Hypothalamus (tissue), 51 donors: ENCODE measurements at places on chromosomes 16 and 17.

GRCh38 chr16:14024283-14024682, 46.8 kb upstream of the MRTFB start:
- no peak for DNase-seq

GRCh38 chr17:54085020-54085419, 262.3 kb downstream of the KIF2B start:
- no peak for DNase-seq

DNA sequence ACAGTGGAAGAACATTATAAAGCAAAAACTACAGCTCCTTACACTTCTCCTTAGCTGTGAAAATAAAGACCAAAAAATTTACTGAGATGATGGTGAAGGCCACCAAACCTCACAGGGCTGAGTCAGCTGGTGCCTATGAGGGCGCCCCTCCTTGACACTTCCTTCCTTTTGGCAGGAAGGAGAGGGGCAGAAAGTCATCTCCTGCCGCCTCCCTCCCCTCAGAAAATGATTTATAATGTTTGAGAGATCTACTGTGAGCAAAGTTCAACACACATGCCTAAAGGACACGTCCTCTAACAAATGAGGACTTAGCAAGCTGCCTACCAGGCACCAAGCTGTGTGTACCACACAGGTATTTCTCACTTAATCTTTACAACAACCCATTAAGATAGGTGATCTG, 245.7 kb downstream of the PRKCA start:
- DNase-seq = no peak

GRCh38 chr17:65618516-65618915, 57.1 kb upstream of the AXIN2 start:
- no peak for DNase-seq

DNA sequence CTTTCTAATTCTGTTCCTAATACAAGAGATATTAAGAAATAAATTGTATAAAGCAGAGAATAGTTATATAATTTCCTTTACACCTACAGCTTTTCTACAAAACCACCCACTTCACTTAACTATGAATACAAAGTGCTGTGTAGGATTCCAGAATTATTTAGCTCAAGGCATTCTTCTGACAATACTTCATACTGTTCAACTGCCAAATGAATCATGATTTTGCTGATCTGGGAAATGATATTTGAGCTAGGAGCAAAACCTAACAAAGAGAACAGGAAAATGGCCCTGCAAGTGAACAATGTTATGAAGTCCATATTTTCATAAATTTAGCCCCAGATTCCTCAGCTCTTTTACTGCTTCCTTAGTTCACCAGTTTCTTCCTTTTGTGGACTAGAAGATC, 12.9 kb downstream of the BBS2 start:
- DNase-seq = no peak

GRCh38 chr17:55432358-55433028, 10.9 kb upstream of the MMD start:
- DNase-seq = no peak

- DNase-seq = no peak
These were observed 34.8 kb upstream of the LITAF start for GRCh38 chr16:11621539-11621919.

DNA sequence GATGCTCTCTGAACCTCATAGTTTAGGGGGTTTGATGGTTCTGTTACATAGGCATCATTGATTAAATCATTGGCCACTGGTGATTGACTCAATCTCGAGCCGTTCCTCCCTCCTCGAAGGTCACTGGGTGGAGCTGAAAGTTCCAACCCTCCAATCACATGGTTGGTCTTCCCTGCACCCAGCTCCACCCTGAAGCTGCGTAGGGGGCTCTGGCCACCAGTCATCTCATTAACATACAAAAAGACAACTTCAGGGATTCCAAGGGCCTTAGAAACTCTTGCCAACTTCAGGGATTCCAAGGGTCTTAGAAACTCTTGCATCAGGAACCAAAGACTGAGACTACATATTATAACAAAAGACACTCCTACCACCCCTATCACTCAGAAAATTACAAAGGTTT, 306.5 kb upstream of the TNRC6C start:
- DNase-seq = no peak

DNA sequence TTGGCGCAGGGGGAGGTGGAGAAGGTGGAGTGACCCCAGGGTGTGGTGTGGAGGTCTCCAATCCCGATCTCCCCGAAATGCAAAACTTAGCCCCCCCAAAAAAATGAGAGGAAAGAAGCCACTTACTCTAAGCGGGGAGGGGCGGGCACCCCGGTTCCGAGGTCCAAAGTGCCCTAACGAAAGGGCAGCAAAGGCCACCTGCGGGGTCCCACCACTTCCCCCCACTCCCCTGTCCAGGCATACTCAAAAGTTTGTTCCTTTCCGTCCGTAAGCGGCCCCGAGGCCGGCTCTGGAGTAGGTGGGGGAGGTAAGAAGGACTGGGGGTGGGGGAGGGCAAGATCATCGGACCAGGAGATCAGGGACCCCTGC, 1.1 kb downstream of the TOX3 start:
- no peak for DNase-seq

- DNase-seq = peak; percentile 67
These were observed 33.4 kb downstream of the CDK5R1 start for GRCh38 chr17:32520104-32520701.

DNA sequence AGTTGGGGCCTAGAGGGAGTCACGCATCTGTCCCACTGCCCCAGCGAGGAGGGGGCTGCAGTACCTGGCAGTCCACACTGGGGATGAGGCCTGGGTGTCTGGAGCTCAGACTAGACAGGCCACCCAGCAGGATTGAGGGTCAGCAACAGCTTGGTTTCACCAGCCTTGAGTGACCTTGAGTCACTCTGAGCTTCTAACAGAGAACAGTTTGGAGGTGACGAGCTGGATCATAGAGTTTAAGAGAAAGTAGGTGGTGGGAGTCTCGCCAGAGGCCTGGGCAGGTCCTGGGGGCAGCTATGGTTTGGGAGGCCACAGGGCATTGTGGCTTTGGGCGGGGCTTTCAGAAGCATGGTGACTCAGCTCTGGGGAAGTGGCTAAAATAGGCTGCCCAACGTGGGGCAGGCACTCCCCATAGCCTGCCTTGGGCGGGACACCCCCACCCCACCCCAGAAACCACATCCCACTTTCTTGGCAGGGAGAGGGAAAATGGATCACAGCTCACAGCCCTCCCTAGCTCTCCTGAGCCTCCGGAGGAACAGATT, 20.5 kb downstream of the CDC42EP4 start:
- peak; percentile 28 for DNase-seq

DNA sequence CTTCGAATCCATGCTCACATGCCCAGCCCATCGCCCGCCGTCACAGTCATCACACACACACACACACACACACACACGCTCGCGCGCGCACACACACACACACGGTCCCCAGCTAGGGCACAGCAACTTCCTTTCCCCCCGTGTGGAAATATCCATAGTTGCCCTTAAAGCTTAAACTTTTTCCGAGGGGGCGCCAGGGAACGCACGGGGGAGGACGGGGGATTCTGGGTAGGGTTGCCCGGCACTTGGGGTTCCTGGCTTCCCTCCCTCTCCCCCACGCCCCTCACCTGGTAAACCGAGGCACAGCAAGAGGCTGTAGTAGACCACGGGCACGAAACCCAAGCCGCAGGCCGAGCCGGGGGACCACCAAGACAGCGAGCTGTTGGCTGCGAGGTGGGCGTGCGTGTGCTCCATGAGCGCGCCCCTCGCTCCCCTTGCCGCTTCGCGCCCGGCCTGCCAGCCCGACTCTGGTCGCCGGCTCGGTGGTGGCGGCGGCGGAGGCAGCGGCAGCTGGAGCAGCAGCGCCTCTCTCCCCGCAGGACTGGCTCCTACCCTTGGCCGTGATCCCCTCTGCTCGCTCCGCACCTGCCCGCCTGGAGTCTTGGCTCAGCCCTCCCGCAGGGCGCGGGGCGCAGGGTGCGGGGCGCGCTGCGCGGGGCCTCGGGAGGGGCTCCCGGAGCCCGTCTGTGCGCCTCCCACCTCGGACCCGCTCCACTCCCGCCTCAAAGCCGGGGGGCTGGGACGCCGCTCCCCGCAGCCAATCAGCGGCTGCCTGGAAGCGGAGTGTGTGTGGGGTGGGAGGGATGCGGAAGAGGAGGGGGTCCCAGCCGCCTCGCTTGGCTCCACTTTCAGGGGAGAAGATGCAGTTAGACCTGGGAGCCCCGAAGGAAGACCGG, at the start of gene GPR139:
Gene GPR139 (minus strand): TSS at position 688 of the 896 bp plus-strand sequence. CDS start 274 bp downstream, at position 414.
- DNase-seq = no peak

DNA sequence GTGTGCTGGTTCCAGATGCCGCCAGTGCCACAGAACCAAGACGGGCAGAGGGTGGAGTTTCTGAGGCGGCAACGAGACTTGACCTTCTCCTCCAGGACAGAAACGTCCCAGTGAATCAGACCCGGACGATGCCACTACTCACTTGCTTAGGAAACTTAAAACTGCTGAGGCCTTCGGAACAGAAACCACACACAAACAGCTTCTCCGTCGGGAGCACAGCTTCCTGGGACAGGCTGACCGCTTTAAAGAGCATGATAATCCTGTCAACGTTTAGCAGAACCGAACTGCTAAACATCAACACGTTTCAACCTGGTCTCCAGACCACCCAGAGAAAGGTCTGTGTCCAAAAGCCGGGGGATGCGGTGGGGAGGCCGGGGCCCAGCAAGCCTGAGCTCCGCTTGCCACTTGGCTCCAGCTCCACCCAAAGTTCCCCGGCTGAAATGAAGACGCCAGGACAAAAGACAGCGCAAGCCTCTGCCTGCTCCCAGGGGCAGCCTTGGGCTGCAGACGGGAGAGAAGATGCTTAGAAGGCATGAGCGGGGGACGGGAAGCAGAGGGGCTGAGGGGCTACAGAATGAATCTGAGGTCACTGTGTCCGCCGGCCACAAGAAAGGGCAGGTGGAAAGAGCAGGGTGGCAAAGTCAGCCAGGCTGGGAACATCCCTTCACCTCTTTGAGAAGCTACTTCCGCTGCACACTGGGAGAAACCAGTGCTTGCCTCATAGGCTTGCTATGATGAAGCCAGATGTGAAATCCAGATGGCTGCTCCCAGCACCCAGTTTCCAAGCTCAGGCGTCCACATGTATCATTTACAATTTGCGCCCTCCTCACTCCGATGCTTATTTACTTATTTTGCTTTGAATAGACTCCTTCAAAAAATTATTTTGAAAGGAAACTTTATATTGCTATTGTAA, 69.0 kb downstream of the MRM3 start:
- DNase-seq = no peak

GRCh38 chr17:72173499-72174116, 52.8 kb downstream of the SOX9 start:
- DNase-seq = no peak

- peak; percentile 85 for DNase-seq
These were observed at the start of gene MCRIP1 for GRCh38 chr17:81833160-81833920. MCRIP1 (minus strand) TSS chr17:81833291; CDS start chr17:81824506, 8,785 bp downstream.

- no peak for DNase-seq
These were observed 20.4 kb downstream of the TBX2 start for GRCh38 chr17:61420052-61420451.

- DNase-seq = no peak
These were observed 14.8 kb downstream of the CTRB1 start for GRCh38 chr16:75233611-75233938.

GRCh38 chr16:50802000-50802399, 60.1 kb downstream of the CYLD start:
- DNase-seq = no peak

DNA sequence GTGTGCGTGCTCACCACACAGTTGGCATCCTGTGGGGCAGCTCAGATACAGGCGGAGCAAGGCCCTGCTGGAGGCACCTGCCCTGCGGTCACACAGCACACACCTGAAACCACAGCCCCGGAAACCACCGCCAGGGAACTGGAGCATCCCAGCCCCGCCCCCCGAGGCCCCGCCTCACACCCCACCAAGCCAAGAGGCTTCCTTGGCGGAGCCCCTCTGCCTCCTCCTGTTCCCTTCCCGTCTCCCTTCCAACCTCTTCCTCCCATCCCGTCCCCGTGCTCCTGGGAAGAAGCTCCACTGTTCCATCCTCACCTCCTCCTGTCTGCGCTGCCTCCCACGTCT, 205.5 kb downstream of the NTN1 start:
- DNase-seq = no peak

- no peak for DNase-seq
These were observed 113.3 kb upstream of the ADAMTS18 start for GRCh38 chr16:77548151-77548550.

DNA sequence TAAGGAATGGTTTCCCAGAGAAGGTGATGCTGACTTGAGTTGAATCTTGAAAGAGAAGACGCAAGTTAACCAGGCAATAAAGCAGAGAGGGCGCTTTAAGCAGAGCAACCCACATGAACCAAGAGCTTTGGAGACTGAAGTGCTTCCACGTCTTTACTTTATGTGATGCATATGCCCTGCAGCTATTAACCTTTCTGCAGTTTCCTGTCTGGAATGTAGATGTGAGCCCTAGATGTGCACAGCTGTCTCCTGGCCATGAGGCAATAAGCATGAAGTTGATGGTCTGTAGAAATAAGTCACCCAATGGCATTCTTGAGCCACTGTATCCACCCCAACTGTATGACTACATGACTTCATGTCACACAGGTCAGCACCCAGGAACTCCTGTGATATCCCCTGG, 5.7 kb upstream of the CHST4 start:
- no peak for DNase-seq

- no peak for DNase-seq
These were observed 25.5 kb downstream of the KDM8 start for GRCh38 chr16:27228621-27229501.

GRCh38 chr17:14790521-14790920, 474.6 kb downstream of the PMP22 start:
- DNase-seq = no peak

- no peak for DNase-seq
These were observed 38.9 kb downstream of the MRPS23 start for GRCh38 chr17:57810721-57811637.

DNA sequence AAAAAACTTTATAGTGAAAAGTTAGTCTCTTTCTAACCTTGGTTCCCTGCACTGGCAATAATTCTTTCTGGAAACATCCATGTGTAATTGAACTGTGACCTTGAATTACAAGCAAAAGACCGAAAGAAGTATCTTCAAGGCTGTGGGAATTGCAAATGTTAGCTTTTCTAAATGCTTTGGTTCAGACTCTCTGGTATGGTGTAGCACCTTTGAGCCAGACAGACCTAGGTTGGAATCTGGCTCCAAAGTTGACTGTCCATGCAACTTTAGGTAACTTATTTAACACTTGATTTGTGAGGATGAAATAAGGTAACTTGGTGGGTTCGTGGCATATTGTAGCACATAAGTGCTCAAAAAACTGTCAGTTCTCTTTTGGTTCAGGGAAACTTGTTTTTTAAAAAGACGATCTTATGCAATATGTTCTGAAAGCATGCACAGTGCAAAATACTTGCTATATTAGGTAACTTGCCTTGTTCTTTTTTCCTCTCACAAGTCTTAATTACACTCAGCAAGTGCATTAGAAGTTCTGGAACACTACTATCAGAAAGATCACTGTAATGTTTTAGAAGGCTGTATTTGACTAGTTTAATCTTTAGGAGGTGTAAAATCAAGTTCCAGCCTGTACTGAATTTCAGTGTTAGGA, 46.3 kb downstream of the TANGO6 start:
- no peak for DNase-seq

- DNase-seq = no peak
These were observed 10.9 kb downstream of the SLC43A2 start for GRCh38 chr17:1617620-1618174.

DNA sequence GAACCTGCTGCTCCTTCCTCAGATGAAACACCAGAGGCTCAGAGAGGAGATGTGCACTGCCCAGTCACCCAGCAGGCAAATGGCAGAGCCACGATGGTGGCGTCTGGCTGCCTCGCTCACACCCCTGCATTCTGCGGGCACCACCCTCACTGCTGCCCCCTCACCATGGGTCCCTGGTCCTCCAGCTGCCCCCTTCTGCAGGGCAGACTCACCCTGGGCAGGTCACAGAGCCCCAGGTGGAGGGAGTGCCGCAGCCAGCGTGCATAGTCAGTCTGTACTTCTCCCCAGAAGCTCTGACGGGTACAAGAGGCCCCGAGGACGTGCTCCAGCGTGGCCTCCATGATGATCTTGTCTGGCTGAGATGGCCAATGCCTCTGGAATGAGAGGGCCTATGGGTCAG, 52.9 kb downstream of the RMI2 start:
- no peak for DNase-seq
